ENCODE measurements at places on chromosomes 6 and 20.

DNA sequence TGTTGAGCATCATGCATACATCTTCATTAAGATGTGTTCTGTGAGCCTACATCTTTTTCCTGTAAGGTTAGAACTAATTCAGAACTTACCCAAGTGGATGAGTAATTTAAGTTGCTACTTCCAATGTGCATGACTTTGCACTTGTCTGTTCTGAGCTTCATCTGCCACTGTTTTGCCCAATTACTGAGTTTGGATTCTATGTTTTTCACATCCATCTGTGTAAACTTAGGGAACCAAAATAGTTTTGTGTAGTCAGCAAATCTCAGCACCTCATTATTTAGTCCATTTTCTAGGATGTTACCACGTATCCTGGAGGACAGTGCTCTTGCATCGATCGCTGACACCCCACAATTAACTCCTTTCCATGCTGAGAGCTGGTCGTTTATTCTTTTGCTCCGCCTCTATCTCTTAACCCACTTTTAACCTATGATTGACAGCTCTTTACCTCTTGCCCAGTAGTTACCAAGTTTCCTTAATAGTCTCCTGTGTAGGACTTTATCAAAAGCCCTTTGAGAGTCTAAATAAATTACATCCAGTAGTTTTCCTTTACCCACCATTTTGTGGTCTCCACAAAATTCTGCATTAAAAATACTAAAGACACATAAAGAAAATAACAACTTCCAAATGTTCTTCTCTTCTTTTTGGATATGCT is 44.2 kb upstream of the CITED2 start:
- no peak for DNase-seq

GRCh38 chr6:53391170-53391569 is 42.4 kb upstream of the ELOVL5 start:
- DNase-seq, result no peak

DNA sequence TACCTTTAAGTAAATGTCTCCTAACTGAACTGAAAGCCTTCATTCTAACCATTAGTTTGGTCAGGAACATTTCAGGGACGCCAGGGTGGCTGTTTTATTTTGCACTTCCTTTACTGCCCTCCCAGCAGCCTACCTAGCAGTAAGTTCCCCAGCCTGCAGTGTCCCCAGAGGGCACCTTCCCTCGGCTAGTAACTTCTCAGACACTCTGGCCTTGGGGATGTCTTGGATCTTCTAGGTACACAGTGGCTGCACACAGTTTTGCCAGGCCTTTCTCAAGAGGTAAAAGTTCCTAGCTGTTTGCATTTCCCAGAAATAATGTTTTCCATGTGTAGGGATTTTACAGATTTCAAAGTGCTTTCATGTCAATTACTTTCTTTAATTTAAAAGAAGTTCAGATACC is 378 bp upstream of the LAMA2 start:
- DNase-seq, result no peak

DNA sequence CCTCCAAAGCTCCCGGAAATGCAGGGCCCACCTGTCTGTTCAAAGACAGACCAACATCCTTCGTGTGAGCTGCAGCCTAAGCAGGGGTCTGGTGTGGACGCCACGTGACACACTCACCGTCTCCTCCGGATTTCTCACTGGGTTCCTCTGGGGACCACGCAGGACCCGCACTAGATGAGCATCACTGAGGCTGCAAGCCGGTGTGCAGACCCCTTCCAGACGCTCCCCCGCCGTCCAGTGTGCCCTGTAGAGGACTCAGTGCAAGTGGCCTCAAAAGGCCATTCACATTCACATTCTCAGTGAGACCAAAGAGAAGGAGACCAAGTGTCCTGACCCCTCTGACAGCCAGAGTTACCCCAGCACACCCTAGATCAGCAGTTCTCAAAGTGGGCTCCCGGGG is 91.2 kb upstream of the QKI start:
- DNase-seq, result no peak

- DNase-seq, result no peak
These were observed 36.2 kb downstream of the SF3B5 start for GRCh38 chr6:144059139-144059538.

- no peak for DNase-seq
These were observed 30.0 kb upstream of the FBXL4 start for GRCh38 chr6:98977671-98978292.

- no peak for DNase-seq
These were observed 80.8 kb downstream of the RNF144B start for GRCh38 chr6:18467741-18468502.

All from hypothalamus (tissue), 51 donors.